ENCODE measurements at places on chromosomes 3 and 15.

DNA sequence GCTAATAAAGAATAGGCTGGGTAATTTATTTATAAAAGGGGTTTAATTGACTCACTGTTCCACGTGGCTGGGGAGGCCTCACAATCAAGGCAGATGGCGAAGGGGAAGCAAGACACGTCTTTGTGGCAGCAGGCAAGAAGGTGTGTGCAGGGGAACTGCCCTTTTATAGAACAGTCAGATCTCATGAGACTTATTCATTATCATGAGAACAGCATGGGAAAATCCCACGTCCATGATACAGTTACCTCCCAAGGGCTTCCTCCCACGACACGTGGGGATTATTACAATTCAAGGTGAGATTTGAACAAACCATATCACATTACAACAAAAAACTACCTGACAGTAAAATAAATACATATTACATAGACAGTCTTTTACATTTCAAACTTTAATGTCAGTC lies 414.9 kb downstream of the NAALADL2 start:
- DNase-seq: no peak

DNA sequence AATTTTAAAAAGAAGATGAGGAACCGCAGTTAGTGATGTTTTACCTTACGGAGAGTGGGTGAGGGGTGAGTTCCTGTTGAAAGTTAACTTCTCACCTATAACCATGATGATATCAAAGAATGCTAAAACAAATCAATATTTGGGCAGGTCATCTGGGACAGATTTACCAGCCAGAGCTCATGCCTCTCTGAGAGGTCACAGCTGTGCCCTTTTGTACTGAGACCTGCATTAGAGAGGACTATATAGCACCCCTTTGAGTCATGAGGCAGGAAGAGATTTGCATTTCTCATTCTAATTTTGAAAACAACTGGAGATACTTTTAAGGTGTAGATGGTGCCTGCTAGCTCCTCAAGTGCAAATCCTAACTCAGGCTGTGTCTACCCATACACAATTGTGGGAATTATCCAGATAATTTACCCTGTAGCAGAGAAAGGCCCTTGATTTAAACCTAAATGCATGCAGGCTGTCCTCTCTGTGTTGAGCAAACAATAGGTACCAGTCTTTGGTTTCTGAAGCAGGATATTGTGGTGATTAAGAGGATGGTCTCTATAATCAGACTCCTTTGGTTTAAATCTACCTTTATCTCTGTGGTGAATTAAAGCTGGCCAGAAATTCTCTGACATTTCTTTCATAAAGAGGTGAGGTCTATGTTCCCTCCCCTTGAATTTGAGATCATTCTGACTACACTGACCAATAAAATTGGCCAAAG lies 5.8 kb upstream of the TM4SF4 start:
- no peak for DNase-seq

DNA sequence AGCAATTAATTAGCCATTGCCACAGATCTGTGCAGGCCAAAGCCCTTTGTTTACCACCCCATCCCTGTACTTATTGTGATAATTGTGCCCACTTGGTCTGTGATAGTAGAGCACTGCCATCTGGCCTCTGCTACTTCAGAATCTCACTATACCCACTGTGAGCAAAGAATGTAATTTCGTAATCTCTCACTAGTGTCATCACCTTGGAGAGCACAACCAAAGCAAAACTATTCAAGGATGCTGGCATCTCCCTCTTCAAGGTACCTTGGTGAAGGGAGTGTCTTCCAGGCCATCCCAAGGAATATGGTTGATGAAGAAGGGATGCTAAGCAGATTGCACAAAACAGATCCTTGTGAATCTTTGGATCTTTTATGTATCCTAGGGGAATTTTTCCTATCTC lies 34.7 kb upstream of the NOX5 start:
- DNase-seq: no peak

- DNase-seq: no peak
Measured at GRCh38 chr15:83848315-83849050, 194.6 kb downstream of the ADAMTSL3 start.

DNA sequence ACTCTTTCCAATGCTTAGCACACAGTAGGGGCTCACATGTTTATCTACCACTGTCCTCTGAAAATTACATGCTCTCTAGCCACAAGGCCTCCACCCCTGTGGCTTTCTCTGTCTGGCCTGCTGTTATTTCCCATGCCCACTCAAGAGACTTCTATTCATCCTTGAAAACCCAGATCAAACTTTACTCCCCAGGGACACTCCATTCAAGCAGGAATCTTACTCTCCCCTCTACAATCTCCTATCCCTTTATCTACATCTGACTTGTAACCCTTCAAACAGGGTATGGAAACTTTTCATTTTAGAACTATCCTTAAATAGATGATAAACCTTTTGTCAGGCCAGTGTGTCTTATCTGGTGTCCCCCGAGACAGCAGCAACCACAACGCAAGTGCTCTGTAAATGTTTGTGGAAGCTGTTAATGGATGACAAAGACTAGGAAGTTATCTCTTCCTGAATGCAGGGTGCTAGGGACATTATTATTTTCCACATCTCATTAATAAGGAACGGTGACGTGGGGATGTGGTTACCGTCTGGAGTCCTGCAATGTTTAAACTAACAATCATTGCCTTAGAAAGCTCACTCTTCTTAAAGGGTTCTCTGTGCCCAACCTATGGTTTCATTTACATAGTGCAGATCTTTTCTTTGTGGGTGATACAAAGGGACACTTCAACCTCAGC lies 322.3 kb downstream of the ARRDC4 start:
- no peak for DNase-seq

- no peak for DNase-seq
Measured at GRCh38 chr15:33138000-33138399, 56.5 kb downstream of the FMN1 start.

- no peak for DNase-seq
Measured at GRCh38 chr3:132870541-132870940, 148.3 kb upstream of the NPHP3 start.

DNA sequence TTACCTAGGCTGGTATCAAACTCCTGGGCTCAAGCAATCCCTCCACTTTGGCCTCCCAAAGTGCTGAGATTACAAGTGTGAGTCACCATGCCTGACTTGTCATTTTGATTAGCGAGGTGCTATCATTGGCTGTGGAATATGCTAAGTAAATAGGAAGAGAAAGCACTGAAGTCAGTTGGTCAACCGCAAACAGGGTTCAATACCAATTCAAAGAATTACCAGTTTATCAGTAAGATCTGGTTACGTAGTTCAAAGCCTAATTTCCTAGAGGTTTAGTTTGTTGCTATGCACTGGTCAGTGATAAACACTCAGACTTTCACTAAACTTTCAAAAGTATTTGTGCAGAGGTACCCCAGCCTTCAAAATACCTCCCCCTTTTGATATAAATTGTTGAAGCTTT lies 29.5 kb downstream of the GLB1 start:
- no peak for DNase-seq

DNA sequence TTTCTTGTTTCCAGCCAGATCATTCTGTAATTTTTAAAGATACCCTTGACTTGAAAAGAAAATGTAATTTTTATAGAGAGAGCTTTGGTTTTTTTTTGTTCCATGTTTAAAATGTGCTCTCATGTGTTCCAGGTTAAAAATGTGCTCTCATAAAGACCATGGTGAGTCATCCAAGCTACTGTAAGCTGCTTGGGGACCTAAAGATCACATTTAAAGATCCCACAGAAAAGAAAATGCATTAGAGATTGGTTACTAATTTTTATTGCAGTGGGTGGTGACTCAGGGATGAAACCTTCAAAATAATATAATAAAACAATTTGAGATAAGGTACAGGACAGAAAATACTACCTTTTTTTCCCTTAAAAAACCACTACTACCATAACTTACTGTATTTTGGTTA lies 11.0 kb downstream of the TCF12 start:
- no peak for DNase-seq

DNA sequence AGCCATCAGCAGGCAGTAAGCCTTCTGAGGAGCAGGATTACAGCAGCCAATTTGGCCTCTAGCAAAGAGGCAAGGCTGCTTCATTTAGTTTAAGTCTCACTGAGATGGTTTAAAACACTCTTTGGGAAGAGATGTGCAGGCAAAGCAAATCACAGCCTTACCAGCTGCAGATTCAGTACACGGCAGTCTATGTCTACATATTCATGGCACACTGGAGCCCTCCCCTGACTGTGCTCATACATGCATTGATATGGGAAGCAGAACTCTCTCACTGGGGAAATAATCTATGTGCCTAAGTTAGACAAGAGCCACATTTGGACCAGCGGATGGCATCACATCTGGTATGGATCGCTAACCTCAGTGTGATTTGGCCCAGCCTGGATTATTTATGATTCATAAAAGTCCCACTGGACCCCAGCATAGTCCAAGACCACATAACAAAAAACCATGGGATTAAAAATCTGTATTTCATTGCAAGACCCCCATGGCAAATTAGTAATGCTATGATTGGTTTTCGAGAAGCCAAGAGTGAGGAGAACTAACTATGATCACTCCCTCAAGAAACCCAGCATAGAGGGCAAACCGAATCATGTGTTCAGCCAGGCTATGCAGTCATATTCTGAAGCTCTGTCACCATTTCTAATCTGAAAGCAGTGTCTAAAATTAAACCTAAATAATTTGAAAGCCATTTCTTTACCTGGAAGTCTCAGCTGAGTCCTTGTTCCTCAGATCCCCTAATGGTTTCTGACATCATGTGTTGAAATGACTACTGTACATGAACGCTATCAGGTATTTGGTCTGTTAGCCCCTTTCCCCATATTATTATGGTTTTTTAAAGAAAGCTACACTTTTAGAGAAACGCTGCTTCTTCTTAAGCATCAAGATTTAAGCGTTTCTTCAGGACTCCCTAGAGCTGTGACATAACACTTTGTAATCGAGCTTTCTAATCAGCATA lies 1.2 kb downstream of the PRICKLE2 start:
- DNase-seq: no peak

GRCh38 chr3:42831321-42831713 lies 22.1 kb downstream of the ACKR2 start:
- peak; percentile 47 for DNase-seq

GRCh38 chr15:74317820-74318375 lies 49.5 kb downstream of the CYP11A1 start:
- no peak for DNase-seq

DNA sequence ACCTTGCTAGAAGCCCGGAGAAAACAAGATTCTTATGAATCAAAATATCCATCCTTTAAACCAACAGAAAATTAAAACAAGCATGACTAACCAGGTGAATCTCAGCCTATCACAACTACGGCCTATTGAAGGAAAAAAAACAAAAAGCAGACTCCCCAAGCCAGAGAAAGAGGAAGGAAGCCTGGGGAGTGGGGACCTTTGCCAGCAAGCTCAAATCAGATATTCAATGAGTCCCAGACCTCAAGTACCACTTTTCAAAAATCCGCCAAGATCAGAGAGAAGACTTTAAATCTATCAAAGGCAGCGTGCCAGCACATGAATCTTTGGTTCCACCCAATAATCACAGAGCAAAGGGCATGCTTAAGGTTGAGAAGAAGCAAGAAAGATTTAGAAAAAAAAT lies 253.8 kb downstream of the NTRK3 start:
- DNase-seq: no peak

GRCh38 chr15:70248116-70249025 lies 150.7 kb upstream of the TLE3 start:
- DNase-seq: no peak

GRCh38 chr3:71088019-71088708 lies 495.4 kb downstream of the FOXP1 start:
- DNase-seq: no peak

GRCh38 chr15:80841541-80841940 lies 62.4 kb downstream of the CEMIP start:
- no peak for DNase-seq

- no peak for DNase-seq
Measured at GRCh38 chr15:75583701-75584100, 4.6 kb upstream of the PTPN9 start.

DNA sequence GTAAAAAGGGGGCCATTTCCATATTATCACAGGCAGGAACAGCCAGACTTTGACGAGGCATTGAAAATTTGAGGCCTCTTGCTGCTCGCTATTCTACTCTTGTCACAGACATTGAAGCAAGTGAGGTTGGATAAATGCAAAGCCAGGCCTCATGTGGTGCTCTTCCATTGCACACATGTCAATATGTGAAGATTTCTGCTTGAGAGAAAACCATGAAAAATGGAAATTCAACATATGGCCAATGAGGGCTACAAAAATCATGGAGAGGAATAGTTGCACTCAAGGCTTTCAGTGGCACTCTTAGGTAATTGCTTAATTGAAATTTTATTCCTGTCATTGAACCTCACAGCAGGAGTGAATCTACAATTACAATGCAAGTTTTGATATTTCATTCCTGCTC lies 185.6 kb upstream of the MBNL1 start:
- DNase-seq: no peak

DNA sequence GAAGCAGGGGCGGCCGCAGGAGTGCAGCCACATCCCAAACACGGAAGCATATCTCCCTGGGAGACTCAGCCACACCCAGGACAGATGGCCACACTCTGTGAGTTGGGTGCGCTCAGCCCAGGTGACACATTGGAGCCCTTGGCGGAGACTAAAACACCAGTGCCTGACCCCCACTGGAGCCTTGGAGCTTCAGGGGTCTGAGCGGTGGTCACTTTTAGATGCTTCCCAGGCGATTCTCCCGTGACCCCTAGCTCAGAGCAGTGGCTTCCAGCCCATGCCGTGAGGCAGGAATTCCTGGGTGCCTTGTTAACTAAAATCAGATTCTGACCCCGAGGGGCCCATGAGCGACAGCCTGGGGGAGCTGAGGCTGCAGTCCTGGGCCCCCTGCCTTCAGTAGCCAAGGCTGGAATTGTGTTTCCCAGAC lies 54.5 kb downstream of the PLXNA1 start:
- no peak for DNase-seq

GRCh38 chr3:190041333-190042041 lies 79.2 kb downstream of the P3H2 start:
- no peak for DNase-seq

GRCh38 chr3:37237252-37237651 lies 62.9 kb upstream of the LRRFIP2 start:
- no peak for DNase-seq

DNA sequence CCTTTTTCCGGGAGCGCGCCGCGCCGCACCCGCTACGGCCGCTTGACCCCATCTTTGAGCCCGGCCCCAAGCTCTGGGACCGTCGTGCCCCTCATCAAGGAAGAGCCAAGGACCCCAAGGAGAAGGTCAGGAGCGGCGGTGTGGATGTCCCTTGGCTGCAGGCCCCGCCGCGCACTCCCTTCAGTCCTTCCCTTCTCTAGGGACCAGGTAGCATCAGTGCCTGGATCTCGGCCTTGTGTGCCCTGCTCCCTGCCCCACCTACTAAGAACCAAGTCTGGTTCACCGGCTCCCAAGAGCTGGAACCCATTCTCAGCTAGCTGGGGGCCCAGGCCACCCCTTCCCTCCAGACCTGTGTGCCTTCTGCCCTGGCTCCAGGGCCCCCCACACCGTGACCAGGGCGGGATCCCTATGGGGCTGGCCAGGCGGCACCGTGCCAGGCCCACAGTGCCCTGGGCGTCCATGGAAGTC lies 69.3 kb upstream of the CGNL1 start:
- no peak for DNase-seq

GRCh38 chr3:67661089-67661488 lies 6.7 kb upstream of the SUCLG2 start:
- DNase-seq: no peak

DNA sequence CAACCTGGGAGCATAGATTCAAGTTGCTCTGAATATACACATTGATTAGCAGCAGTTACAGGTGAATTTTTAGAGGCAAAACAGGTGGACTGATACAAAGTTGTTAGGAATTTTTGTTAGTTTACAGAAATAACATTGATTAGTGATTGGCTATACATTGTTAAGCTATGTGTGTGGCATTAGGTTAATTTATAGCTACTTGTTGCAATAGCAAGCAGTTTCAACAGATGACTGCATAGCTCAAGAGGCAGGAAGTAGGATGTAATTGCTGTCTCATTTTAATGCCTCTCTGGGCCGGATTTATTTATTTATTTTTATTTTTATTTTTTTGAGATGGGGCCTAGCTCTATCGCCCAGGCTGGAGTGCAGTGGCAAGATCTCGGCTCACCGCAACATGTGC lies 99.7 kb downstream of the TCF12 start:
- DNase-seq: no peak
